Fibroblast of skin of back (primary cell): ENCODE measurements at places on chromosomes 2 and 18.

DNA sequence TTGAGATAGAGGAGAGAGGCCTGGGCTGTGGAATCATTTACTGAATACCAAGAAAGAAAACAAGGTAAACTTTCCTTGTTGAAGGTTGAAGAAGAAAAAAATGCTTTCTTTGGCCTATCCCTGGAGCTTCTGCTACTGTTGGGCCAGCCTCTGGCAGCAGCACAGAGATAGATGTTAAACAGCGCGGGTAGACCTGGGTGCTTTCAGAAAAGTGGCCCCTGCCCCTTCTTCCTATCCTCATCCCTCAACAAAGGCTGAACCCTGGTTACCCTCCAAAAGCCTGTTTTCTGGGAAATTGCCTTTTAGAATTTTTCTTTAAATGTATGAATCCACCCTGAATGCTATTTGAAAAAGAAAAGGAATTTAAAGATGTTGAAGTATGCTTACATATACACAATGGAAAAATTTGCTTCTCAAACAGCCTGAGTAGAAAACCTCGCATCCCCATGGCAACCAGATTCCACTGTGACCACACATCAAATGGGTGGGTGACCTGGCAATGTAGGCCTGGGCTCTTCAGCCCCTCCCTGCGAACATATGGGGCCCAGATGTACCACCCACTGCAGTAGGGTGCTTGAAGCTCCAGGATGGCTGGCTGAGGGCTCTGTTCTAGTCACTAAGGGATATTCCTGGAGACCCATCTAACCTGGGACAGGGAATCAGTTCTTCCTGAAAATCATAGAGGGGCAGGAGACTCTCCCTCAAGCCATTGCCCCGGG lies 23.4 kb upstream of the CHRNA1 start:
- peak; percentile 100 for DNase-seq

DNA sequence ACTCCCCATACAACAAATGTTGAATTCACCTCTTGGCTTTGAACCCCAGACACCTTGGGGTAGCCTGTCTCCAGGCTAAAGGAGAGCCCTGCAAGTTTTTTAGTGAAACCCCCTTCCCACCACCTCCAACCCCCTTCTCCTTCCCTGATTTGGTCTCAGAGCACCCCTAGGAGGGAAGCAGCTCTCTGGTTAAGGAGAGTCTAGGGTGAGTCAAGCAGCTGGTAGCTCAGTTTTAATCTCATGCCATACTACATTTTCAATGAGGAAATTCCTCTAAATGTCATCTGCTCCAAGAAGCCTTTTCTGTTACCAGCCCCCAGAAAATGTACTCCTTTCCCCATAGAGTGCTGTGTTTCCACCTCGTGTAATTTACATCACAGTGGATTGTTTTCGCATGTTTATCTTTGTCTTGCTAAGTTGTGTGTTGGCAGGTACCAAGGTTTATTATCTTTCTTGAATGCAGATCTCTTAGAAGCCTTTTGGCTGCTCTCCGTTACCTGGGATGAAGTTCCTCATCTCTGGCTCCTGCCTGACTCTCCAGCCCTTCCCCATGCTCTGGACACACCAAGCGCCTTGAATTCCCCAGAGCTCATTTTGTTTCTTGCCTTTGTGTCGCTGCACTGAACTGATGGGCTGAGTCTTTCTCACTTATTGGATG lies 82.2 kb downstream of the ASAP2 start:
- peak; percentile 81 for DNase-seq

DNA sequence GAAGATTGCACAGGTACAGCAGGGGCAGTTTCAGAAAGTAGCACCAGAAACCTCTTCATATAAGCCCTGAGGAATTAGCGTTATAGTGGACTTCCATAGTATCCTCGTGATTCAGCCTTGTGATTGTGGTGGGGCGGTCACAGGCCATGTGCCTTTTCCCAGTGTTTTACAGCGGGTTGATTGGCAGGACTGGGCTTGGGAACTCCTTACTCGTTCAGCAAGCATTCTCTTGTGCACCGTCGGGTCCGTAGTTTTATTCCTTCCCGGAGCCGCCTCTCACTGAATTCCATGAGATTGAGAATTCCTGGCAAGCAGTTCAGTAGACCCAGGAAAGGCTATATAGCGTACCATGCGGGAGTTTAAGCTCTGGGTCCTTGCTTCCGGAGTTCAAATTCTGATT lies 5.2 kb downstream of the COPS8 start:
- DNase-seq: no peak

- no peak for DNase-seq
Measured at GRCh38 chr2:42012651-42013050, 35.2 kb upstream of the PKDCC start.

DNA sequence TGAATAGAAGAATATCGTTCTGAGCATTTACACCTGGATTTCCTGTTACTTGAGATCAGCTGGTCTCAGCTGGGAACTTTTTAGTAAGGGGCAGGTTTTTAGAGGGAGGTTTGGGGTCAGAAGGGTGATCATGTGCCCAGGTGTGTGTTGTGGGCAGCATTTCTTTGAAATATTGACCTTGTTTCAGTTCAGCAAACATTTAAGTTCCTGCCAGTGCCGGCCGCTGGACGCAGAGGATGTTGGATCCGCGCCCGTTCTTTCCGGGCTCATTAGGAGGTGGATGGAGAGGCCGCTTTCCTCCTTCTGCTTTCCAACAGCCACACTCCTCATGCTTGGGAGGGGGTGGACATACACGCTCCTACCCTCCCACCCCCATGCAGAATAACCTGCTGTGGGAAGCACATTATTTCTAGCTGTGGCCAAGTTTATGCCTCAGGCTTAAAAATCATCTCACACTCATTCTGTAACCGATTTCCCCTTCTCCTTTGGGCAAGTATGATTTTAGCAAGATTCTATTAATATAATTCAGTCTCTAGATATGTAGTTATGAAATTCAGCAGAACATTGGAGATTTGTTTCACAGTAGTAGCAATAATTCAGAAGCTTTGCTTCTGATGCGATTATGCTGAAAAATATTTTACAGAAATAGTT lies 131.4 kb downstream of the ZNF236 start:
- DNase-seq: no peak

DNA sequence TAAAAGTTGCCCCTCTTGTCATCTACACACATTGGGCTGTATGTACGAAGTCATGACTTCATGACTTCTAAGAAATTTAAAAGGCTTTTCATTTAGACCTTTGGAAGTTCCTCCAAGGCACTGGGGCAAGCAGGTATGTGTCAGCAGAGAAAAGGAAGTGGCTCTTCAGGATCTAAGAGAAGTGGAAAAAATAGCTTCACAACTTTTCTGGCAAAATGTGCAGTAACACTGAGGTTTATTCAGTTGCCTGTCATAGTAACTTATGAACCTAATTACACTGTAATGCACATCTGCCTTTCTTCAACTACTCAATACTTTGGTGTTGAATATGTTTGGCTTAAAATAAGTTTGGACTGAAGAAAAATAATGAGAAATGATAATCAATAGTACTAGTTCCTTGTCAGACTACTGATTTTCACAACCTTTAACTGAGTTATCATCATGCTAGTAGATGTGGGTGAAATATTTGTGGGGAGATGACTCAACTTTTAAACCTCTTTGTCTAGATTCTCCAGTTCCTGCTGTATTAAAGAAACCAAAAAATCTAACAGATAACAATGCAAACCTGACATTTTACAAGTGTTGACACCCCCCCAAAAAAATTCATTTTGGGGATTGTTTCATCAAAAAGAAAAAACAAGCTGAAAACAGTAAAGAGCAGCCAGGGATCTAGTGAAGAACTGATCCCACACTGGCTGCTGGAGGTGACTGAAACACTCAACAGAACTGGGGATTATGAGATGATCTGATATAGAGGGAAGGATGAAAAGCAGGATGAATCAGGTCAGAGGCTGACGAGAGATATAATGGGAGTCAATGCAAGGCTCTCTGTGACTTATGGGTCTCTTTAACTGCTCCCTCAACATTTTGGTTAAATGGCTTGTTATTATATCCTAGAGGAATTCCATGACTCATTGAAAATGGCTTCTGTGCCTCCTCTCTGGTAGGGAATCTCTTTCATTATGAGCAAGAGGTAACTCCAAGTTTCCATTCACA lies 84.6 kb downstream of the COLEC12 start:
- peak; percentile 95 for DNase-seq

- no peak for DNase-seq
Measured at GRCh38 chr2:190465060-190465459, 56.9 kb downstream of the MFSD6 start.

- DNase-seq: no peak
Measured at GRCh38 chr2:229392196-229392595, 121.1 kb upstream of the PID1 start.

- no peak for DNase-seq
Measured at GRCh38 chr2:38129481-38129880, 53.5 kb upstream of the CYP1B1 start.

- DNase-seq: no peak
Measured at GRCh38 chr2:142867136-142867535, 10.3 kb upstream of the KYNU start.

DNA sequence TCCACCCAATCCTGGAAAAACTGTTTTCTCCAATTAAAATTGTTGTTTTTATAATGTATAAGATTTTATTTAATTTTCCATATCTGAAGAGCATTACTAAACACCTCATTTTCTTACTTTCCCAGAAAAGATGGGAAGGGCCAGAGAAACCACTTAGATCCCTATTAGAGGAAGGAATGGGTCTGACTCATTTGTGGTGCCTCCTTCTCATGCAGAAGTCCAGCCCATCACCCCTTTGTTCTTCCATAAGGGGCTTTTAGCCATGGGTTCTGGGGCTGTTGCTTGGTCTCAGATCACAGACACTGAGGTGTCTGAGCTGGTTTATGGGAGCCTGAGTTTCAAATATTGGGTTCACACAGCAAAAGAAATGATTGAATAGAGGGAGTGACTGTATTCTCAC lies 152.2 kb downstream of the ESCO1 start:
- no peak for DNase-seq

DNA sequence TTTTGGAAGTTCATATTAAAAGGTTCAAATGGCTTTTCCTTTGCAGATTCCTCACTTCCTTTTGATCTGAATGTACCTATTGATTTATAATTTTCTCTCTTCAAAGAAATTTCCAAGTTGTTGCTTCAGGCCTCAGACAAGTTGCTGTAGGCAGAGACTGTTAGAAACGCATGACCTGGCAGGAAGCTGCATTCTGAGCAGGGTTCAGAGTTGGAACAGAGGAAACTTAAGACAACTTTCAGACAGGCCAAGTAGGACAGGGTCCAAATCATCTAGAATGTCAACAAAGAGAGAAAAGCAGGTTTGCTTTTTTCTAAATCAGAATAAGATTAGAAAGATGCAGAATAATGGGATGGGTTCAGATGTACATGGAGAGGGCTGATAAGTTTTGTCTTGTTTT lies 416.3 kb downstream of the LRP1B start:
- DNase-seq: no peak

DNA sequence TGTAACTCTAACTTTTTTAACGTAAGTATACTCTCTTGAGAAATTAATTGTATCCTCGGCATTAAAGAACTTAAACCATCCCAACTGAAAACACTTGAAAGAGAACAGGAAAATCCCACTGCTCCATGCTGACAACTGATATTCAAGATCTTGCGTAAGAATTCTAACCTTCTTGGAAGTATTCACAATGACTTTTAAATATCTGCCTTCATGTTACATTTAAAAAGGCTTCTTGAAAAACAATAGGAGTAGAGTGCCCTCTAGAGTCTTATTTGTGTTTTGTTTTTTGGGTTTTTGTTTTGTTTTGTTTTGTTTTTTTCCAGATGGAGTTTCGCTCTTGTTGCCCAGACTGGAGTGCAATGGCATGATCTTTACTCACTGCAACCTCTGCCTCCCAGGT lies 65.4 kb upstream of the DNAJC10 start:
- DNase-seq: peak; percentile 36

DNA sequence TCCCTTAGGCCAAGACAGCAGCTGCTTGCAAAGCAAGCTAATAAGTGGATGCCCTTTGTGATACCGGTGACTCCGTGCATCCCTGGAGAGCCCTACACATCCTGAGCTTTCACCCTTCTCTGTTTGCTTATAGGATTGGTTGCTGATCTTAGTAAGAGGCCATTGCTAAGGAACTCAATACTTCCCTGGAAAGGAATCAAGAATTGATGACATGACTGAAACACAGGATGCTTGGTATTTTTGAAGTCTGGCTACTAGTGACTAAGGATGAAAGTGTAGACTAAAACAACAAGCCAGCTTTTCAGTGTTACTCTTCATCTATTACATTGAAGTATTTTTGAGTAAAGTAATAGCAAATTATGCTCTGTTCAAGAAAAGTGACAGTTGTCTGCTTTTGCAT lies 123.0 kb upstream of the SERPINE2 start:
- DNase-seq: peak; percentile 94

DNA sequence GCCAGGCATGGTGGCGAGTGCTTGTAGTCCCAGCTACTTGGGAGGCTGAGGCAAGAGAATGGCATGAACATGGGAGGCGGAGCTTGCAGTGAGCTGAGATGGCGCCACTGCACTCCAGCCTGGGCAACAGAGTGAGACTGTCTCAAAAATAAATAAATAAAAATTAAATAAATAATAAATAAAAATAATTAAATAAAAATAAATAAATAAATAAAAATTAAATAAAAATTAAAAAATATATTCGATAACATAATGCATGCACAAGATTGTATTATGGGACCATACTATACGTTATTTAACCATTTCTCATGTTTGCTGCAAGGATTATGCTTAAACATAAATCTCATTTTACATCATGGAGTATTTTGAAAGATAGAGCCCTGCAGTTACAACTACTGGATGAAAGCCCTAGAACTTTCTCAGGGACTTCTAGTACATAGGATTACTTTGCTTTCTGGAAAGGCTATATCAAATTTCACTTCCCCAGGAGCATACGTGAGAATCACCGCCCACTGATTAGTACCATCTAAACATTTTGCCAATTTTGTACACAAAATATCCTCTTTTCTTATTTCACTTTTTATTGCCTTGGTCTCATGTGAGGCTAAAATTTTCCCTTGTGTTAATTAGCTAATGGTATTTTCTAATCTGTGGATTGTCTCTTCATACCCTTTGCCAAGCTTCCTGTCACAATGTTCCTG lies 234.3 kb upstream of the LYPD1 start:
- no peak for DNase-seq

- no peak for DNase-seq
Measured at GRCh38 chr2:119579424-119580295, 35.4 kb downstream of the CFAP221 start.

- DNase-seq: no peak
Measured at GRCh38 chr2:40168546-40168945, 283.3 kb downstream of the SLC8A1 start.
